ENCODE measurements at places on chromosomes 1 and 21. TPM values are rescaled to one million over a fixed set of nuclear protein-coding genes. Genes with fewer than 3 reads are reported as not detected.

DNA sequence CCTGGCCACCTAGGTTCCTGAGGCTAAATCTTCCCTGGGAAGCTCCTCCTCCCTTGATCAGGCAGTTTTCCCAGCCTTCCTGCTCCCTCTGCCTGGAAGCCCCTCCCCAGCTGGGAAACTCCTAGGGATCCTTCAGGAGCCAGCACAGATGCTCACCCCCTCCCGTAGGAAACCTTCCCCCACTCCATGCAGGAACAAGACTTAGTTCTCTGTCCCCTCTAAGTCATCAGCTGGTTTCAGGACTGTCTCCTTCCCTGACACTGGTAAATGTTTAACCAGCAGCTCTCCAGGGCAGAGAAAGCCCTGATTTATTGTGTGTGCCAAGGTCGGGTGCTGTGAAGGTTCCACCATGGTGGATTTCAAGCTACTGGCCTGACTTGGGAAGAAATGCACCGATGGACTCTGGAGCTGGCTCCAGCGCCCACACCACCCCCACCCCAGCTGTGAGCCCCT, 25.0 kb downstream of the TTC39A start:
- DNase-seq = no peak

Gene NCAM2
- total RNA-seq = not detected

Gene NPHS2
- total RNA-seq = not detected

Gene GFI1
- 1.8 TPM for total RNA-seq

GRCh38 chr1:6260961-6261614, at the start of gene GPR153:
GPR153 (minus strand) TSS chr1:6261098; CDS start chr1:6254905, 6,193 bp downstream.
- no peak for DNase-seq

Gene FAM72B
- 0.27 TPM for total RNA-seq
